ENCODE measurements at places on chromosomes 5 and 9. TPM values are rescaled to one million over a fixed set of nuclear protein-coding genes. Genes with fewer than 3 reads are reported as not detected.

The SLC27A6 gene
- total RNA-seq, result 0.44 TPM

The LCN1 gene
- total RNA-seq, result not detected

The ANKRD20A1 gene
- total RNA-seq, result 1.9 TPM

The DRD1 gene
- total RNA-seq, result 0.17 TPM

The CDH9 gene
- not detected for total RNA-seq

The ACTL7B gene
- total RNA-seq, result not detected

The SERF1A gene
- total RNA-seq, result 3.2 TPM

The UGT3A1 gene
- not detected for total RNA-seq

The SUSD1 gene
- 24.6 TPM for total RNA-seq

The OR1J1 gene
- total RNA-seq, result not detected

The PCDHB7 gene
- total RNA-seq, result 0.49 TPM

The PDCD1LG2 gene
- total RNA-seq, result 7.3 TPM

The TTC39B gene
- 3.6 TPM for total RNA-seq

The PLAC8L1 gene
- not detected for total RNA-seq

The HDAC3 gene
- 49.1 TPM for total RNA-seq

The OTULIN gene
- total RNA-seq, result 25.8 TPM

The HTR1A gene
- total RNA-seq, result not detected

The IL5 gene
- total RNA-seq, result not detected

Measured in subcutaneous adipose tissue (tissue), 4 donors.